ENCODE measurements at places on chromosomes 7 and 10. TPM values are rescaled to one million over a fixed set of nuclear protein-coding genes. Genes with fewer than 3 reads are reported as not detected.

The GPR85 gene
- 0.59 TPM for total RNA-seq

The SEC61G gene
- total RNA-seq, result 57.0 TPM

The FAM25C gene
- not detected for total RNA-seq

The CPN1 gene
- total RNA-seq, result 95.7 TPM

The MUC3A gene
- total RNA-seq, result 0.25 TPM

The EFCAB10 gene
- total RNA-seq, result not detected

The OR2A42 gene
- total RNA-seq, result not detected

The CPA4 gene
- not detected for total RNA-seq

The LEP gene
- total RNA-seq, result not detected

The CYP2C19 gene
- total RNA-seq, result 121 TPM

The AKR1C4 gene
- total RNA-seq, result 154 TPM

The C10orf67 gene
- total RNA-seq, result not detected

The SFTPD gene
- total RNA-seq, result 0.17 TPM

The PNLIP gene
- total RNA-seq, result not detected

The MRPS16 gene
- total RNA-seq, result 34.2 TPM
